ENCODE measurements at places on chromosomes 4 and X.

DNA sequence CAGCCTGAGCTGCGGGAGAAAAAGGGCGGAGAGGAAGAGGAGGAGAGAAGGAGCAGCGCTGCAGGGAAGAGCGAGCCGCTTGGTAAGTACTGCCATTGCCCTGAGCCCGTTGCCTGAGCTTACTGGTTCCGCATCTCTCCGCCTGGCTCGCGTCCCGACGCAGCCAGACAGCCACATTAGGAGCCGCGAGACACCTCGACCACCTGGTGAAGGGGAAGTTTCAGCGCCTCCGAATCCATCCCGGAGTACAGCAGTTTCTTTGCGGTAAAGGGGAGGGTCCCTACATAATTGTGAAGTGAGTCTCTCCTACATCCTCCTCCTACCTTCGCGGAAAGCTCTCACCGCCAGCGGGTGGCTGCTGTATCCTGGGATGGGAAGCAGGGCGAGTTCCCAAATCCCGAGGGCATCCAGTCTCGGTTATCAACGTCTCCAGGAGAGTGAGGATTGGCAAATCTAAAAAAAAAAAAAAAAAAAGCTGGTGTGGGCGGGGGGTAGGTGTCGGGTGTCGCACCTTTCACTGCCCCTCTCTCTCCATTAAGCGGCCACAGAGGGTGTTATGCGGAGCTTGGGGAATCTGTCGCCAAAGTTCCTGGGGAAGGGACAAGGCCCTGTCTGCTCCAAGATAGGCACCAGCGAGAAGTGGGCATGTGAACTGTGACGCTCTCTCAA lies 7.9 kb downstream of the TBX22 start:
- no peak for DNase-seq

- no peak for DNase-seq
These were observed 10.6 kb upstream of the PRDX4 start for GRCh38 chrX:23656684-23657083.

DNA sequence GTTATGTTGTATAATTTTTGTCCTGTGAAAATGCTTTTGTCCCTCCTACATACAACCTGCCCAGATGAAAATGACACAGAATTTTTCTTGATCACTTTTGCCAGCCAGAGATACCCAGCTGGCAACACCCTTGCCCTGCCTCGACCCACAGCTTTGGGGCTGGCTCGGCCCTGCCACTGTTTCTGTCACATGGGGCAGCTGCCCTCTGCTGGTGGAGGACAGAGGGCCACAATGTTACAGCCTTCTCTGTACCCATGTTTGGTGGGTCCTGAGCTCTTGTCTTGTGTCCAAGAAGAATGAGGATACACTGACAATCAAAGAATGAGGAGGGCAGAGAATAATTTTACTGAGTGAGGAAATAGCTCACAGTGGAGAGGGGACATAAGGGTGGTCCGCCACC lies 31.1 kb downstream of the BMP15 start:
- DNase-seq = no peak

DNA sequence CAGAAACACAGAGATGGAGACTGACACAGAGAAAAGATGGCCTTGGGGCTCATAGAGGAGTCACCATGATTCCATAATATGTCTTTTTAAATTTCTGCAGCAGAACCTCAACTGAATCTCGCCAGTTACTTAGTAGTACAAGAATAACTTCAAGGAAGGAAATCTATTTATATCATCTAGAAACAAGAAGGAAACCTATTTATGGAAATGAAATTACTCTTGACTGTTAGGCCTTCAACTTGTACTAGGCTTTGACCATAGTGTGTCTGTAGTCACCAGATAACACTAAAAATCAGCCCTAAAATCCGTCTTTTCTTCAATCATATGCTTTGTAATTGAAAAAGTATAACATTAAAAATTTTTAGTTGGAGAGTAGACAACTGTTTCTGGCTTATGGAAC lies 740.4 kb downstream of the TRIML1 start:
- no peak for DNase-seq

- DNase-seq = no peak
These were observed 239.7 kb upstream of the CLNK start for GRCh38 chr4:10924274-10924673.

DNA sequence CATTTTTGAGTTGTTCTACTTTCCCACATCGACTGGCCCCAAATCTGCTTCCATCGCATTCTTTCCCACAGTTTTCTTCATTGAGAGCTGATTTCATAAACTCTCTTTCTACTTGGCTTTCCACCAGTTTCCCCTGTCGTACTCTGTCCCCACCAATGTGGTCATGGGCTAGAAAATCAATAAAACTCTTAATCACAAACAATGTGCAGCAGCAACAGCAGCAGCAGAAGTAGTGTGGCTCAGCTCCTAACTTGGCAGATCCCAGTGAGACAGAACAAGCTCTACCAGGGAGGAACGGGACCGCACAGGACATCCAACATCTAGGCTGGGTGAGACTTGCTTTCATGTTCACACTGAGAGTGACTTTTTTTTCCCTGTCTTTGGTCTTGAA lies 3.1 kb upstream of the SETD7 start:
- DNase-seq = no peak

DNA sequence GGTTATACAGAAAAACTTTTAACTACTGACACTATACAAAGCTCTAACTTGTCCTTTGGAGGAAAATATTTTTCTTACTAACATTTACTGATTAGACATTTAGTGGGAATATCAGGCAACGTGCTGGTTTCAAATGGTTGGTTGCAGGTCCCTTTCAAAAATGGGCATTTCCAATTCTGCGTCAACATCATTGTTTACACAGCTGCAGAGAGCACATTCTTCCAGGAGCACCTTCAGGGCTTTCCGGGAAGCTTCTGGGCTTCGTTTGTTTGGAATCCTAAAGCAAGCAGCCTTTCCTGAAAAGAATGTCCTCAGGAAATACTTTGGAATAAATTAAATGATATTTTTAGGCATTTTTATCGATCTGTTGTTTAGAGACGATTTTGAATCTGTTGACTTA lies 289.7 kb downstream of the TRIML1 start:
- DNase-seq = no peak

- no peak for DNase-seq
These were observed 90.0 kb downstream of the ELOVL6 start for GRCh38 chr4:110108422-110108821.

- no peak for DNase-seq
These were observed 556.0 kb upstream of the CPEB2 start for GRCh38 chr4:14446311-14446710.

GRCh38 chrX:114635986-114636385 lies 52.1 kb downstream of the HTR2C start:
- DNase-seq = no peak

GRCh38 chr4:53499791-53500190 lies 91.5 kb downstream of the LNX1 start:
- no peak for DNase-seq

GRCh38 chr4:78707268-78707667 lies 68.9 kb upstream of the BMP2K start:
- no peak for DNase-seq

- no peak for DNase-seq
These were observed 308.0 kb downstream of the RAPGEF2 start for GRCh38 chr4:159410891-159411290.

GRCh38 chr4:8267077-8267476 lies 2.5 kb upstream of the HTRA3 start:
- DNase-seq = no peak

DNA sequence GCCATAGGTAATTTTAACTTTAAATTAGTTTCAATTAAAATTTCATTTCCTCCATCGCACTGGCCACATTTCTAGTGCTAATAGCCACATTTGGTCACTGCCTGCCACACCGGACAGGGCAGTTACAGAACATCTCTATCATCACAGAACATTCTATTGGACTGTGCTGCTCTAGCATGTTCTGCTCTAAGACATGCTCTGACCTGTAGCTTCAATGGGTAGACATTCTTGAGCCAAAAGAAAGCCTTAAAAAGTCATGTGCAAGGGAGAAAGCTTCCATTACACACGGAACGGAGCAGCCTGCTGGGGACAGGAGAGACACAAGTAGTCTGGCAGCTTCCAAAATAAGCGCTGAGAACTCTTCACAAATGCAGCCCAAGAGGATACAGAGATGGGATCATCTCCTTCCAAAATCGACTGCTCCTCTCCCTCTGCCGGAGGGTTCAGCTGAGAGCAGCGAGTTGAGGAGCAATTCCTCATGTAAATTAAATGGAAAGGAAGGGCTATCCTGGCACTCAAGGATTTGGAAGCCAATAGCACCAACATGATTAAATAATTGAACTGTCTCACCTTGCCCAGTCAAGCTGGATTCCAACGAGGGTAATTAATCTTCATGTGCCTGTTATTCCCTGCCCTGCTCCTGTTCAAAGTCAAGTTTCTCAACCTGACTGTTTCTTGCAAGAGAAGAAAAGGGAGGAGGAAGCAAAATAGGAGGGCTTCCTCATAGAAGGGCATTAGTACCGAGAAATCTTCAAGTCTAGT lies 336.4 kb upstream of the NOCT start:
- DNase-seq = no peak

DNA sequence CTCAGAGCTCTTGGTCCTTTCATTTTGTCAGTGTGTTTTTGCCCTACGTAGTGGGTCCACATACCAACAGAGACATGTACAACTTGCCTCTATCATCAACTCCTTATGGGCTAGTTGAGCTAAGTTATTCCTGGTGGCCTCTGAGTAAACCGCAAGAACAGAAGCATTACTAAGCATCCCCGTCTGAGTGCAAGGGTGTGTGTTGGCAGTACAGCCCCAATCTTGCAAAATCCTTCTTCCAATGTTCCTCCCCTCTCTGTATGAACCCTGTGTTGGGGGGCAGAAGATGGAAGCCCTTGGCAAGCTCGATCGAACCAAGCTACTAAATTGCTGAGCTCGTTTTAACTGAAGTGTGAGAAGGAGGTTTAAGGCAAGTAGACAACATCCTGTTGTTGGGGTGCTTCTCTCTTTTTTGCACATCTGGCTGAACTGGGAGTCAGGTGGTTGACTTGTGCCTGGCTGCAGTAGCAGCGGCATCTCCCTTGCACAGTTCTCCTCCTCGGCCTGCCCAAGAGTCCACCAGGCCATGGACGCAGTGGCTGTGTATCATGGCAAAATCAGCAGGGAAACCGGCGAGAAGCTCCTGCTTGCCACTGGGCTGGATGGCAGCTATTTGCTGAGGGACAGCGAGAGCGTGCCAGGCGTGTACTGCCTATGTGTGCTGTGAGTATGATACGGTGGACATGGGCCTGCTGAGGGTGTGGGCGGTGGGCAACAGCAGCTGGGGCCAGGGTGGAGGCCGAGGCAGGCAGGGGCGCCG lies at the start of gene SH2D1A:
TSS of gene SH2D1A (plus strand) at position 447 of the 760 bp plus-strand sequence. CDS start at position 527, 80 bp downstream.
- no peak for DNase-seq

- DNase-seq = no peak
These were observed 117.1 kb downstream of the CORIN start for GRCh38 chr4:47720787-47721186.

- no peak for DNase-seq
These were observed 104.7 kb downstream of the NCAPG start for GRCh38 chr4:17915439-17915838.

DNA sequence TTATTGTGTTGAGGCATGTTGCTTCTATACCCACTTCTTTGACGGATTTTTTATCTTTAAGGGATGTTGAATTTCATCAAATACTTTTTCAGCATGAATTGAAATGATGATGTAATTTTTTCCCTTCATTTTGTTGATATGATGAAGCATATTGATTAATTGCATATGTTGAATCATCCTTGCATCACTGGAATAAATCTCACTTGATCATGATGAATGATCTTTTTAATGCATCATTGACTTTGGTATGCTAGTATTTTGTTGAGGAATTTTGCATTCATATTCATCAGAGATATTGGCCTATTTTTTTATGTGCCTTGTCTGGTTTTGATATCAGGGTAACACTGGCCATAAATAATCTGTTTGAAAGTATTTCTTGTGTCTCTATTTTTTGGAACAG lies 754.7 kb downstream of the KCTD8 start:
- DNase-seq = no peak

DNA sequence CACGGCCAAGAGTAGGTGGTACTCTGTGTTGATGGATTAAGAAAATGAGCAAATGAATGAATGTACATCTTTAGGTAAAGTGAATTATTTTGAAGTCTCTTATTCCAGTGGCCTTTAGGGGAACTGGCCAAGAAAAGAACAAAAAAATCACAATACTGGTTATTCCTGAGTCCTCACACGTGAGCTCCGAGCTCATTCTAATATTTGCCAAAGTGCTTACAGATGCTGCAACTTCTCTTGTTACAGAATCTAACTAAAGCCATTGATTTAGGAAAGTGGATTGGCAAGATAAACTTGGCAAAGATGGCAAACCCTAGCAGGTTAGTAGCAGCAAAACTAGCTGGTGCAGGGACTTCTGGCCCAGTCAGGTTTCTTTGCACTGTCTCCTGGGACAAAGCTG lies 37.6 kb downstream of the IDS start:
- no peak for DNase-seq
